AG10803 (cell line): ENCODE measurements at places on chromosomes 2 and 18.
A peak's percentile ranks its signal among the peaks of the same experiment; 100 is the strongest.

GRCh38 chr2:121135168-121135853, 149.7 kb downstream of the TFCP2L1 start:
- DNase-seq: no peak

DNA sequence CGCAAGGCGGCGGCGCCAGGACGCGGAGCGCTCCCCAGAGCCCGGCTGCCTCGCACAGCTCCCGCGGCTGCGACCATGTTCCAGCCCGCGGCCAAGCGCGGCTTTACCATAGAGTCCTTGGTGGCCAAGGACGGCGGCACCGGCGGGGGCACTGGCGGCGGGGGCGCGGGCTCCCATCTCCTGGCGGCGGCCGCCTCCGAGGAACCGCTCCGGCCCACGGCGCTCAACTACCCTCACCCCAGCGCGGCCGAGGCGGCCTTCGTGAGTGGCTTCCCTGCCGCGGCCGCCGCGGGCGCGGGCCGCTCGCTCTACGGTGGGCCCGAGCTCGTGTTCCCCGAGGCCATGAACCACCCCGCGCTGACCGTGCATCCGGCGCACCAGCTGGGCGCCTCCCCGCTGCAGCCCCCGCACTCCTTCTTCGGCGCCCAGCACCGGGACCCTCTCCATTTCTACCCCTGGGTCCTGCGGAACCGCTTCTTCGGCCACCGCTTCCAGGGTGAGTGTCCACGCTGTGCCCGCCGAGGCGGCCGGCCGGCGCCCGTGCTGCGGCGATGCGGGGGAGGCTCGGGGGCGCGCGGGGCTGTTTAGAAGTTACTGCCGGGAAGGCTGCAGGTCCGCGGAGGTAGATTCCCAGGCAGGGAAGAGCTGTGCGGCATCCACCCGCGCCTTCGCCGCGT, 696 bp downstream of the EMX1 start:
- no peak for DNase-seq

DNA sequence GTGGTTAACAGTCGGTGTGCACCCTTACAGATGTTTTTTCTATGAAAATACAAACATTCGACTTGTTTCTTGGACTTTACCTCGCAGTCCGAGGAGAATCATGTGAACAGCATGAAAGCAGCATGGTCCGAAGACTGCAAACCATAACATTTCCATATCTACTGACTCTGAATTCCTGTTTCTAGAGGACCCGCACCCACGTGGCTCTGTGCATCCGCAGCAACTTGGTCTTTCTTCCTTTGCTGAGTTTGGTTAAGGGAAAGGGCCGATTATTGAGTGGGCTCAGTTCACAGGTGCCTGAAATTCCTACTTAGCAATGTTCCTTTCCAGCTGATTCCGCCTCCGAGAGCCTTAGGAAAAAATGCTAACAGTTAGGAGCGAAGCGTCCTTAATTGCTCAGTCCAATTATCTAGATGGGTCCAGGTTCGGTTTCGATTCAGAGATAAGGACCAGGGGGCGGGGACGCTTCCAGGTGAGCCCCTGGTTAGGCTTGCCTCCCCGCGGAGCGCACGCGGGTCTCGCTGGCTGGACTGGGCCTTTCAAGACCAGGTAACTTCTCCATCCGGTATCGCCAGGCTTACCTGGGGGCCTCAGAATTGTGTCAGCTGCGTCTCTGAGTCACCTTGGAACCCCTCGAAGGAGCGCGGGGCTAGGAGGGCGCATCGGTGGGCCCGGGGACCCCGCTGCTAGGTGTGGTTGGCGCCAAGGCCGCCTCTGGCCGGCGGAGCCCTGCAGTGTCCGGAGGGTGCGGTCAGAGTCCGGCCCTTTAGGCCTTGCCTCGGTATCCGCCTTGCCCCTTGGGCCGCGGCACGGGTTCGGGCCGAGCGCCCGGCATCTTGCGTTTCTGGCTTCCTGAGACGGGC, 1.1 kb upstream of the B3GNT2 start:
- no peak for DNase-seq

DNA sequence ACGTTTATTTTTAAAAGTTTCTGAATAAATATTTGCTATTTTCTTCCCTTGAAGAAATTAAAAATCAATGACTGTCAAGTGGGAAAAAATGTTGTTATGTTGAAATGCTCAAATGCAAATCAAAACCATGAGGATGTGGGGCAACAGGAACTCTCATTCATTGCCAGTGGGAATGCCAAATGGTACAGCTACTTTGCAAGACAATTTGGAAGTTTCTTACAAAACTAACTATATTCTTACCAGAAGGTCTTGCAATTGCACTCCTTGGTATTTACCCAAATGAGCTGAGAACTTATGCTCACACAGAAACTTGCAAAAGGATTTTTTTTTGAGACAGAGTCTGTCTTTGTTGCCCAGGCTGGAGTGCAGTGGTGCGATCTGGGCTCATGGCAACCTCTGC, 7.4 kb upstream of the ACTG2 start:
- peak; percentile 58 for DNase-seq

- DNase-seq: no peak
These were observed 64.9 kb upstream of the ZCCHC2 start for GRCh38 chr18:62457877-62458276.

GRCh38 chr2:48725696-48726494, 29.6 kb downstream of the LHCGR start:
- no peak for DNase-seq

DNA sequence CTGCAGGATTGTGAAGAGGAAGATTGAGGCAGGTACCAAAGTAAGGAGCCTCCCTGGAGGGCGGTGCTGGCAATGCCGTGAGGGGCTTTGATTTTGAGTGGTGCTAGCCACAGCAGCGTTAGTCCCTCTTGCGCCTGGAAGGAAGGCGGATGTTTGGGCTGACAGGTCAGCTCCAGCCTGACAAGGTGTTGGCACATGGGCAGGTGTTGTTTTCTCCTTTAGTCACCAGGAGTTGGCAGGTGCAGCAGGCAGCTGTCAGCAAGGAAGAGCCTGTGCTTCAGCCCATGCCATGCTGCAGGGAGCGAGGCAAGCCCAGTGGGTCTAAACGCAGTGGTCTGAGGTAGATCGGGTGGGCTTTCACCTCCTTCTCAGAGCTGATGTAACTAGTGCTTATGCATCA, 8.5 kb downstream of the SEC11C start:
- no peak for DNase-seq

DNA sequence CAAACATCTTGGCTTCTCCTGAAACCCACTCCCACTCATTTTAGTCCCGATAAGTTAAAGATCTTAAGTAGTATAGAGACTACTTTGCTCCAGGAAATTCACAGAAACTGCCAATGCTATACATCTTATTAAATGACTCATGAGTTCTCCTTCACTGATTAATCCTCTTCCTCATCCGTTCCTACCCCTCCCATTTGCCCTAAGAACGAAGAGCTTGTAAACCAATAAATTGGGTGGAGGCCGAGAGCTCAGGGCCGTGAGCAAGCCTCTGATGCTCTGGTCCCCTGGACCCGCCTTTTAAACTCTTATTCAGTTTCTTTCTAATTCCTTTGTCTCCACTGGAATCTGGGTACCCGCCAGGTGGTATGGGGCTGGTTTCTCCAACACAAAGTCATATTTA, 68.6 kb downstream of the METTL8 start:
- DNase-seq: no peak

- DNase-seq: no peak
These were observed 16.4 kb downstream of the FARP2 start for GRCh38 chr2:241372361-241372992.

DNA sequence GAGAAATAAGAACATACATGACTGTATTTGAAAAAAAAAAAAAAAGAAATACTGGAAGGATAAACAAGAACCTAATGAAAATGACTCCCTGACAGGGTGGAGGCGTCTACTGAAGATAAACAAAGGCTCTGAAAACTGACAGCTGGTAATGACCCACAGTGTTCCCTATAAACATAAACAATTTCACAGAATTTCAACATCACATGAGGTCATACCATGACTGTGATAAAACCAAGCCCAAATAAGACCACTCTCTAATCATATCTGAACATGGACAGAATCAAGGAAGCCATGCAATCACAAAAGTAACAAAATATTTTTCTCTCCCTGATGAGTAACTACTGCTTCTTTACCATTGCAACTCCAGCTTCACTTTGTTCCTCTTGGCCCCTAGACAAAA, 159.3 kb downstream of the FAM124B start:
- DNase-seq: peak; percentile 29

DNA sequence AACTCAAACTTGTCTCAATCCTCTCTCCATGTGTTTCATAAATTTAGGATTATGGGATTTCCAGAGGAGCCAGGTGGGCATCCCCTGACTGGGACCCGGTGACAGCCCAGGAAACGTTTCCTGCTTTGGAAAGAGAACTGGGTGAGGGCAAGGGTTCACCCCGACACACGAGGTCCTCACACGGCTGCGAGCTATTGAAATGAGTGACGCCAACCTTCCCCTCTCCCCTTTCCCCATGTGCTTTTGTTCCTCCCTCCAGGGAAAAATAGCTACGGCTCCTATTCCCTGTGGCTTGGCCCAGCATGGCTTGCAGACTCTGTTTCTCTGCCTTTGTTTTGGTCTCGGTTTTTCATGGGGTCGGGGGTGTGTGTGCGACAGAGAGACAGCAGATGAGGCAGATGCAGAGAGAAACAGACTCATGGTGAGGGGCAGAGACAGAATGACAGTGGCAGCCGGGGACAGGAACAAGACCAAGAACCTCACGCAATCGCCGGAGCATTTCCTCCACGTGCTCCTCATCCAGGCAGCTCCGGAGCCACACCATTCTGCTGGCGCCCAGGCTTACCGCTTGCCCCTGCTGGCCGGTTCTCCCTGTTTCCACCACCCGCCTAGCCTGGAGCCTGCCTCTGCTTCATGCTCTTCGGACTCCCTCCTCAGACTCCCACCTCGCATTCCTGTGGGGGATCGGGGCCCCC, 238.5 kb downstream of the DYSF start:
- DNase-seq: peak; percentile 38

GRCh38 chr2:46179037-46179621, 118.1 kb upstream of the EPAS1 start:
- DNase-seq: peak; percentile 97

- no peak for DNase-seq
These were observed 39.8 kb downstream of the EFEMP1 start for GRCh38 chr2:55883829-55884228.

- no peak for DNase-seq
These were observed 1383.7 kb downstream of the LRP1B start for GRCh38 chr2:140747090-140747489.

DNA sequence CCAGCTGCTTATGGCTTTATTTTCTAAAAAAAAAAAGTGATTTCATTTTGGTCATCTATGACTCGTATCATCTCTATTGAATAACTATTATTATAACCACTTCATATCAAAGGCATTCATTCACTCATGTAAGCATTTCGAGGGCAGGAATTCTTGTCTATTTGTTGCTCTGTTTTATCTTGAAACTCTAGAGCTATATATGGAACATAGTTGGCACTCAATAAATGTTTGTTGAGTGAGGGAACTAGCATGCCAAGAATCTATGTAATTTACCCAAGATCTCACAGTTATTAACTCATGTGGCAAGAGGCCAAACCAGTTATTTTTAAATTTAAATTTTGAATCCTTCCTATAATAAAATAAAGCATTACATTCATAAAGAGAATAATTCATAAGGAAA, 470.1 kb downstream of the TMX3 start:
- DNase-seq: peak; percentile 43
